Activated T-helper 1 cell treated with anti-CD3 and anti-CD28 coated beads, Interleukin-2, amount 50 U/mL, for 16 hours (primary cell): ENCODE measurements at places on chromosomes 1 and 21.

GRCh38 chr1:228964178-228965089 is 229.2 kb downstream of the RHOU start:
- DNase-seq, result no peak

DNA sequence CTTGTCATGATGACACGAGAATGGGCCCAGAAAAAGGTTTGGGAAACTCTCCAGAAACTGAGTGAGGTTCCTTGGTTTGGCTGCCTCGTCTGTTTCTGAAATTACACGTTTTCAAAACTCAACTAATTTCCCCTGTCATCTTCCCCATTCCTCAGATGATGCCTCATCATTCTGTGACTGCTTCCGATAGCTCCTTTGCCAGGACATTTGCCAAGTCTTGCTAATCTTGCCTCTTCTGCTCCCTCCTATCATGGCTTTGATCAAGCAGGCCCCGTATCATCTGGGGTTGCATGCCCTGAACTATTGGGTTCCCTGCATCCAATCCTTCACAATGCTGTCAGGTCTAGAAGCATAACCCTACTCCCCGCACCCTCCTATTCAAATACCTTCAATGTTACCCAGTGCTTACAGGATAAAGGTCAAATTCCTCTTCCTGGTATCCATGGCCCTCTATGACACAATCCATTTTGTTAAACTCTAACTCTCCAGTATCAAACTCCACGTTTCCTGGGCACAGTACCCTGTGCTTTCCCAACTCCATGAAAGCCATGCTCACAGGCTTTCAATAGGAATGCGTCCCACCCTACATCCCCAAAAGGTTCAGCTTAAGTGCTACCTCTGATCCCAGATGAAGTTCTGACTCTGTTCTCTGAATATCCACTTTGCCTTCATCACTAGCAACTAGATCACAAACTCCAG is 22.2 kb upstream of the TMEM200B start:
- no peak for DNase-seq

- no peak for DNase-seq
Measured at GRCh38 chr1:102970496-102971078, 137.7 kb downstream of the COL11A1 start.

DNA sequence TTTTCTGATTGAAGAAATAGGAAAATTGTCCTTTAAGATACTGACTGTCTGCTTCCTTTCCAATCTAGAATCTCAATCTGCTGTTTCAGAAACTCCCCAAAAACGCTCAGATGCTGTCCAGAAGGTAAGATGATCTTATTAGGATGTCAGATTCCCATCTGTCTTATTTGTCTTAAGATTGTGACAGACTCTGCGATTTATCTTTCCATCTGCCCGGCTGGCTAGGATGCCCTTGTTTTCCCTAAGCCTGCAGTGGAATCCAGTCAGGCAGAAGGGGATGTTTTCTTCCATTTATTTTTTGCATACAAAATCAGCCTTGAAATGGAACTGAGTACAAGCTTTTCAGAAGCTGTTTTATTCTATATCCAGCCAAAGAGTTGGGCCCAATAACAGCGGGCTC is 96.5 kb downstream of the FMN2 start:
- DNase-seq, result no peak

- DNase-seq, result no peak
Measured at GRCh38 chr1:74266001-74266400, 30.8 kb downstream of the TNNI3K start.
